ENCODE measurements at places on chromosomes 12 and 14.

- DNase-seq = no peak
Measured at GRCh38 chr12:32419520-32419960, 20.2 kb downstream of the FGD4 start.

DNA sequence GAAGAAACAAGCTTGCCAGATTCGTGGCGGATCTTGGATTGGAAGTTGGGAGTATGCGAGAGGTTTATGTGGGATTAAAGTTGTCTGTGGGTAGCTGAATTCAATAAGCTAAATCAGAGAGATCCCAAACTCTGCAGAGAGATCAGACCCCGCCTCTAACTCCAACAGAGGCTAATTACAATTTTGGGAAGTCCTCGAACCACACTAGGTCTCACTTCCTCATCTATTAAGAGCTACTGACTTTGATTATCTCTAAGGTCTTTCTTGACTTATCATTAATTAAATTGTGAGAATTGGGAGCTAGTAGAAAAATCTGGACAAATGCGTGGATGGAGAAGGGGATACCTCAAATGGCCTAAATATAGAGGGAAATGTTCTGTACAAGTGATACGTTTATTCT is 9.1 kb downstream of the NTF3 start:
- DNase-seq = no peak

- no peak for DNase-seq
Measured at GRCh38 chr12:49359671-49360070, 7.6 kb upstream of the SPATS2 start.

DNA sequence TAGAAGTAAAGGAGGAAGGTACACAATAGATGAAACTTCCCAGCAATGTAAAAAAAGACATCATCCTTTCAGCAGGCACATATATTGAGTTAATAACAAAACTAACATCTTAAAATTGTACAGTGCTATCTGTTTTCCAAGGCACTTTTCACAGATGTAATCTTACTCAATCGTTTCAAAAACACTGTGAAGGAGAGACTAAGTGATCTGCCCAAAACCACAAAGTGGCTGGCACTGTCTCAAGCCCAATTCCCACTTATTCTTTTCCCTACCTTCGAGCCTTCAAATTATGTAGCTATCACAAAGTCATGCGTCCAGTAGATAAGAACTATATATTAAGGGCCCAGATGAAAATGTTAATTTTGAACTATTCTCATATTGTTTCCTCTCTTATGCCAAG is 193.6 kb upstream of the RASSF8 start:
- DNase-seq = no peak

DNA sequence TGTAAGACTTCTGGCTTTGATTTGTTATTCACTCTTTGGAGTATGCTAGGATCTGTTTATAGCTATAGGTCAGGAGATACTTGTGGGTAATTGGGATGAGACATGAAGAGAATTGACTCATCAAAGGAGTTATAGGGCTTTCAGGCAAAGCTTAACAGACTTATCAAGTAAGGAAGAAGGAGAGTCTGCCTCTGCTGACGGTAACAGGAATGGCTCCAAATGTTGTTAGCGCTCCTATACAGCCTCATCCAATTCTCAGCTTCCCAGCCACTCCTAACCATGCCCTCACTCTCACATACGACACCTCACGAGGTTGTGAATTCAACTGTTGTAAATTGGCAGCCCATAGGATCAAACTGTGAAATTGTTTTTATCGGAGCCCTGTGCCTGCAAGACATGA is 140.5 kb downstream of the KCNA5 start:
- no peak for DNase-seq

- DNase-seq = no peak
Measured at GRCh38 chr12:48678551-48679185, 3.4 kb downstream of the KANSL2 start.

- no peak for DNase-seq
Measured at GRCh38 chr12:1622406-1622805, 6.6 kb upstream of the WNT5B start.

DNA sequence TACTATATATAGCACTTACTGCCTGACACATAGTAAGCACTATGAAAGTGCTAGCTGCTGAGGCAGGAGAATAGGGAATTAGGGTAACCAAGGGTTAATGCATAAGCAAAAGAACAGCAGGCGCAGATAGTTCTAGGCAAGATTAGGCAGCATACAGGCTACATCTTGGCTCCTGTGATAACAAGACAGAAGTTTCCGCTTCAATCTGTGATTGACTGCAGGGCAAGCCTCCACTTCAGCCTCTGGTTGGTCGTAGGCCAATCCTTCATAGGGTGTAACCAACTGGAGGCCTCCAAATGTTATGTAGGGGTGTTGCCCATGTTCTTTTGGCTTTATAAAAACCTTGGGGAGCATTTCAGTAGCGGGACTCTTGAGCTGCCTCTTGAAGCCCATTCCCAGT is 46.9 kb downstream of the KLHL28 start:
- DNase-seq = no peak

GRCh38 chr12:57552306-57552651 is 2.4 kb downstream of the KIF5A start:
- no peak for DNase-seq

- no peak for DNase-seq
Measured at GRCh38 chr12:91579516-91580263, 397.1 kb upstream of the DCN start.

DNA sequence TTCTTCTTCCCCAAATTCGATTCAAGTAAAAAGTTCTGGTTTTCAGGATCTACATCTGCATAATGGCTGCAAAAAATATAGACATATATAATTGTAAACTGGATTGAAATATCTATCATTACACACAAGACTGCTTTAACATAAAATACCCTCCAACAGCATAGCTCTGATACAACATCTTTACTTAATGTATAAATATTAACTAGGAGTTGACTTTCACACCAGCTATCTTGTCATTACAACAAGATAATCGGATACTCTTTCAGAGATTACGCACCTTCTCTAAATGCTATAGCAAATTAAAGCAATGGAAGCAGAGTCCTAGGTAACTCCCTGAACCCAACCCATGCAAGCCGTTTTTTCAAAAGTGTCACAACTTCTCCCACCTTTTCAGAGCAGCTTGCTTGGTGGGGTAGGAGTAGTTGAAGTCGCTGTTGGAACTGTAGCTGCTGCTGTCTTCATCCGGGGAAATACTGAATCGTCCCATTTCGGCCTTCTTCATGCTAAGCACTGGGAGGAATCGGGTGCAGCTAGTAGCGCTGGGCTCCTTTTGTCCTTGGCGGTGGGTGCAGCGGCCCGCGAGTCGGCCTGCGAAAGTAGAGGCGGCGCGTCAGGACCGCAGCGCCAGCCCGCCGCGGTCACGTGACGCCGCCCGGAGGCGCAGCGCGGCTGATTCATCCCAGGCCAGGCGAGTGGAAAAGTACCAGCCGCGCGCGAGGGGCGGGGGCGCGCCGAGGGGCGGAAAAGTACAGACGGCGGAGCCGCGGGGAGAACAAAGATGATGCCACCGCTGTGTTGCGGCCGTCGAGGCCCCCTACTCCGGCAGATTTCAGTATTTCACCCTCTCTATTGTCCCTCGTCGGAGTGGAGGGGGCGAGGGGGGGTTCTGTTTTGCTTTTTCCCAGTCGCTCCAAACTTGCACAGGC is 1.5 kb downstream of the SLC38A2 start:
- DNase-seq = peak; percentile 75

GRCh38 chr14:68952531-68953195 is 26.4 kb downstream of the ACTN1 start:
- DNase-seq = no peak

Data from hypothalamus (tissue), 51 donors.